WTC11 (cell line): ENCODE measurements at places on chromosomes 5 and 9.
A peak's percentile ranks its signal among the peaks of the same experiment; 100 is the strongest.

DNA sequence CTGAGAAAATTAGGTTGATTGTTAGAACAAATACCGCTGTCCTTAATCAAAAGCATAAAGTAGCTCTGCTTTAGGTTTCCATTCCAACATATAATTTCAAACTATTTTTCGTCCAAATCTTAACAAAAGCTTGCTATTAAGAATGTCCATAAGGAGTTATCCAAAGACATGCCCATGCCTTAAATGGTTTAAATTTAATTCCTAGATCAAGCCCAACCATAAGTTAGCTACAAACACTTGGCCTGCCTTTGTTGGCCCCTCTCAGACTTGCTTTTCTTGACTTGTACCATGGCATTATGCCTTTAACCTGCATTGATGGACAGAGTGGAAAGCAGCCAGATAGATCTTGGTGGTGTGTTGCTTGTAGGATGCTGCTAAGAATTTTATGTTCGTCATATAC lies 8.8 kb downstream of the GARNL3 start:
- no peak for DNase-seq

DNA sequence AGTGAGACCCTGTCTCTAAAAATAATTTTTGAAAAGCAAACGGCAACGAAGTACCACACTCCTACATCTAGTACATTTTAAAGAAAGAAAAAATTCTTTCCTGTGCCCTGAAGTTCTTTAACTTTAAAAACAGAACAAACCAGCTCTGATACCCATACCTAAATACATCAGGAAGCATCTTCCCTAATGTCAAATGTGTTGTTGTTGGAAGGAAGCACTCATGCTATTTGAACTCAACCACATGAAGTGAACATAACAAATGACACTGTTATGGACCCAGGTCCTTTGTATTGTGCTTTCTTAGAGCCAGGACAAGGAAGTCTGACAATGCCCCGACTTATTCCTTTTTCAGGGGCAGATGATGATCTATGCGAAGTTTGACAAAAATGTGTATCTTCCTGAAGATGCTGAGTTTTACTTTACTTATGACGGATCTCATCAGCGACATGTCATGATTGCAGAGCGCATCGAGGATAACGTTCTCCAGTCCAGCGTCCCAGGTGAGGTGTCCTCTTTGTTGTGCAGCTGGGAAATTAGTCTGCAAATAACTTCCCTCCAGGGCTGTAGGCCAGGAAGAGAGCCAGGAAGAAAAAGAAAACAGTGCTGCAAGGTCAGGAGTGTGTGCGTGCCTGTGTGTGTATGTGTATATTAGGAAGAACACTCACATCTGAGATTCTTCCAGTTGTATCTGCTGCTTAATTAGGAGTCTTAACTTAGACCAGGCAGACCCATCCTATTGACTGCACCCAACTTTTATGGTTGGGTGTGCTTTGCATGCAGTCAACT lies 123.7 kb downstream of the ARHGEF28 start:
- DNase-seq, result no peak

DNA sequence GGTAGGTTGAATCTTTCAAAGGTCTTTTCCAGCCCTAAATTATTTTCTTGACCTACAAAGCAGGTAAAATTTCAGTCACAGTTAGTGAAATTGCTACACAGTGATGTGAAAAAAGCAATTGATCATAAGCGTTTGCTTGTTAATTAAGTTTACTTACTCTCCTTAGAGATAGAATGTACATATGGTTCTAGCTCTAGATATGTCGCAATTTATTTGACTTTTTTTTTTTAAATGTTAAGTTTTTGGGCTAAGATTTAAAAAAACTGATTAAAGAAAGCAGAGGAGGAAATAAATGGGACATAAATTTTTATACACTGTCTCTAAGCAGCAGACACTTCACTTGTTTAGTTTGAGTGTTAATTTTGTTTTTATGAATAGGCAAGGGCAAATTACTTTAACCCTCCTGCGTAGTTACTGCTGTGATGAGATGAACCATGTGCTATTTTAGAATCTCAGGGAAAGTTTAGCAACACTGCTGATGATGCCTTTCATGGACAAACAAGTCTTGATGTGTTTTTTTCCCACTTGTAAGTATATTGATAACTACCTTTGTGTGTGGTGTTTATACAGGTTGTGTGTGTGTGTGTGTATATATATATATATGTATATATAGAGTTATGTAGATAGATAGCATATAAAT lies 38.3 kb upstream of the FAM120AOS start:
- DNase-seq, result no peak

- DNase-seq, result no peak
Observed at GRCh38 chr5:22986281-22986680, 133.1 kb upstream of the CDH12 start.

GRCh38 chr5:34475249-34475966 lies 180.7 kb upstream of the RAI14 start:
- peak; percentile 38 for DNase-seq

DNA sequence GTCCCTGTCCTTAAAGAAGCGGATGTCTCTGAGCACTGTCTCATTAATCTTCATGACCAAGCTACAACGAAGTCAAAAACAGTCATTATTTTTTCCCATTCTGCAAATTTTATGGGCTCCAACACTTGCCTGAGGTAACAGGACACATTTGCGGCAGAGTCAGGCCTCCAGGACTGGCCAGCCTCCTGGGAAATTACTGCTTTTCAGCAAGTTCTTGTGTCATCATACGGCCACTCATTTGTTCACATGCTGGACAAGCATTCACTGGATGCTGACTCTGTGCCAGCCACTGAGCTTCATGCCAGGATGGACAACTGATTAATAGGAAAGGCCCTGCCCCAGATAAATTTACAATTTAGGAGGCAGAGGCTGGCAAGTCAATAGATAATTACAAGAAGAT lies 305.7 kb downstream of the ACTL7B start:
- no peak for DNase-seq

DNA sequence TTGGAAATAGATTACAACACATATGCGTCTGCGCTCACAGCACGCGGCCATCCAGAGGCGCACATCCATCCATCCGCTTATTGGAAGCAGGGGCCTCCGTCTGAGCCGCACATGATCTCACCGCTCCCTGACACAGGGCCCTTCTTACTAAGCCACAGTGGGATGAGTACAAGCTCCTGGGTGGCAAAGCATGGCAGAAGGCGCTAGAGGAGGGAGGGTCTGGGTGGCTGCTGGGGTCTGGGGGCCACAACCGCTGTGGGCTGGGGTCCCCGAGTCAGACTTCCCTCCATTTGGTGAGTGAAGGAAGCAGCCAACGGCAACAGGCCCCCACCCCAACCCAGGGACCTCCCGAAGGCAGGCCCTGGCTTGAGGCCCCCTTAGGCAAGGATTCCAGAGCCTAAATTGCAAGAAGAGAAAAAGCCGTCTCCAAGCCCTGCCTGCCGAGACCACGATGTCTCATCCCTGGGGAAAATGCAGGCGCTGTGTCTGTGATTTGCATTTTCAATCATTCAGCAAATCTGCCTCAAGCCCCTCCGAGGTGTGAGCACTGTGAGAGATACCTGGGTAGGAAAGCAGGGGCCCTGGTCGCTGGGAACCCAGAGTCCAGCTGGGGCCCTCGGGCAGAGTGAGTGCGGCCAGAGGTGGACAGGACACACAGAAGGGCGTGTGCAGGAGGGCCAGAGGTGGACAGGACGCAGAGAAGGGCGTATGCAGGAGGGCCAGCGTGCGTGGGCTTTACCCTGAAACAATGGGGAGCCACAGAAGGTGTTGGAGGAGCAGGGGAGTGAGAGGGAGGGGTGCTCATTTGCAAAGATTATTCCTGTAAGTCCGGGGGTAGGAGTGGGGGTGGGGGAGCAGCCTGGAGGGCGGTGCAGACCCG lies 135.7 kb downstream of the OLFM1 start:
- DNase-seq, result no peak
